ENCODE measurements at places on chromosomes 3 and 15.

DNA sequence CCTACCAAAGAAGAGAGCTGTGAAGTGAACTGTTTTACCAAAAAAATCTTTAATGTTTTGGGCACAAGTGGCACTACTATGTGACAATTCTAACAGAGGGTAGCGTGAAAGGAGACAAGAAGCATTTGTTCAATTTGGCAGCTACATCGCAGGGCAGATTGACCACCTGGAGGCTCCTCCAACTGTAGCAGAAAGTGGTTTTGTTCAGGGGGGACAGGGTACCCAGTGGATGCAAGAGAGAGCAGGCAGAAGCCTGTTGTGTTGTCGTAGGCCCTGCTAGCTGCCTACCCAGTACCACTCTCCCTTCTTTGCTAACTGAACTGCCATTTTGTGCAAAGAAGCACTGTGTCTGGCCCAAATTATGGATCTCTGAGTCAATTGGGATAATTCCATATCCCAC, 54.8 kb upstream of the SYN2 start:
- no peak for DNase-seq

- DNase-seq: peak; percentile 15
Observed at GRCh38 chr15:85289677-85290365, 90.6 kb upstream of the AKAP13 start.

- peak; percentile 34 for DNase-seq
Observed at GRCh38 chr15:33068007-33068481, 126.5 kb downstream of the FMN1 start.

- peak; percentile 15 for DNase-seq
Observed at GRCh38 chr15:89416339-89417183, 79.8 kb downstream of the RHCG start.

DNA sequence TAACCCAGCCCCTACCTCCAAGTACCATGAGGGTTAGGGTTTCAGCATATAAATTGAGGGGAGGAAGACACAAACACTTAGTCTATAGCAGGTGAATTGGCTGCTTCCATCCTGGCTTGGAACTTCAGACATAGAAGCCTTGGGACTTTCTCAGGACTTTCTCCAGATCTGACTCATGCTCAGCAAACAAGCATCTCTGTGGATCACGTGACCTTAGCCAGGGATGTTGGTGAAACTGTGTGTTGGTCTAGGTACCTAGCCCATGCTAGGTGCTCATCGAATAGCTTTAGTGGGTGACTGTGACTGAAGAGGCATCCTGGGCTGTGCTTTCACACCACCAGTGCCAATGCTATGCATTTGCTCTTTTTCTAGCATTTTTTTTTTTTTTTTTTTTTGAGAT, 58.9 kb downstream of the CD47 start:
- DNase-seq: no peak

DNA sequence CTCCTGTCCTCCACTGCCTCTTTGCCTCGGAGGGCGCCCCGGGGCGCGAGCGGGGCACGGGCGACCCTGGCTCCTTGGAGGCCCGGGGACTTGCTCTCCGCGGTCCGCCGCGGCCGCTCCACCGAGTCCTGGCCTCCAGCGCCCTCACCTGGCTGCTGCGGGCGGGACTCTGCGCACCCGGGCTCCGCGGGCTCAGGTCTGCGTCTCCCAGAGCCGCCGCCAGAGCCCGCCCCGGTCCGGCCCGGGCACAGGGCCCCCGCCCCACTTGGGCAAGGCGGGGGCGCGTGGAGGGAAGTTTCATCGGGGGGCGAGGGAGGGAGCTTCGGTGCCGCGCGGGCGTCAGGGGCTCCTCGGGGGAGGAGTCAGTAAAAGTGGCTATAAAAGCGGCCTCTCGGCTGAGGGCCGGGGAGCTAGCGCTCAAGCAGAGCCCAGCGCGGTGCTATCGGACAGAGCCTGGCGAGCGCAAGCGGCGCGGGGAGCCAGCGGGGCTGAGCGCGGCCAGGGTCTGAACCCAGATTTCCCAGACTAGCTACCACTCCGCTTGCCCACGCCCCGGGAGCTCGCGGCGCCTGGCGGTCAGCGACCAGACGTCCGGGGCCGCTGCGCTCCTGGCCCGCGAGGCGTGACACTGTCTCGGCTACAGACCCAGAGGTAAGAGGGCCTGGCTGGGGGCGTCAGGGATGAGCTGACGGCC, at the start of gene CEMIP:
CEMIP (plus strand) TSS at position 407 of the 694 bp plus-strand sequence. CDS start 94,510 bp downstream, outside the sequence.
- DNase-seq: no peak
